ENCODE measurements at places on chromosomes 16 and 17.

GRCh38 chr17:44792276-44792675 lies 33.5 kb downstream of the ADAM11 start:
- no peak for DNase-seq

DNA sequence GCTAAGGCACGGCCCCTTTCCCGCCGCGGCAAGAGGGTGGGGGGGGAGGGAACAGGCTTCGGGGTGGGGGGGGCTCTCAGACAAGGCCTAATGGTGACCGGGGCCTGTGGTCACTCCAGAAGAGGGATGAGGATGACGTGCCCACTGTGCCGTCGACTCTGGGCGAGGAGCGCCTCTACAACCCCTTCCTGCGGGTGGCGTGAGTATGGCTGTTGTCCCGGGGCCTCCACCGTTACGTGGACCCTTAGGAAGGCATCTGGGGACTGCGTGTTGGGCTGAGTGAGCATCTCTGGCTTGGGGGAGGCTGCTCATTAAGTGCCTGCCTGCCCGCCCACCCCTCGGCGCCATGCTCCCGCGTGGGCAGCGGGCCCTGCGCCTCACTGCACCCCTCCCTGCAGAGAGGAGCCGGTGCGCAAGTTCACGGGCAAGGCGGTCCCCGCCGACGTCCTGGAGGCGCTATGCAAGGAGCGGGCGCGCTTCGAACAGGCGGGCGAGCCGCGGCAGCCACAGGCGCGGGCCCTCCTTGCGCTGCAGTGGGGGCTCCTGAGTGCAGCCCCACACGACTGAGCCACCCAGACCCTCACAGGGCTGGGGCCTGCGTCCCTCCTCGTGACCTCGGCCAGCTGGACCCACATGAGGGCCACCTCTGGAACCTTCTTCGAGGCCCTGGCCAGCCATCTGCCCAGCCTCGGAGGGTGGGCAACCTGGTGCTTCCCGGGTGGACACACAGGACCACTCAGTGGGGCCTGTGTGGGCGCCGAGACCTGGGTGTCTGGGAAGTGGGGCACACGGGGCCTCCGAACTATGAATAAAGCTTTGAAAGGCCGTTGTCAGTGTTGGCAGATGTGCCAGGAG lies 2.2 kb downstream of the HAGHL start:
- no peak for DNase-seq

GRCh38 chr16:27972500-27972899 lies 91.0 kb downstream of the GSG1L start:
- peak; percentile 9 for DNase-seq

GRCh38 chr16:65312071-65312470 lies 190.2 kb upstream of the CDH11 start:
- DNase-seq = peak; percentile 27

GRCh38 chr17:43755389-43755875 lies 3.2 kb downstream of the SOST start:
- DNase-seq = no peak

DNA sequence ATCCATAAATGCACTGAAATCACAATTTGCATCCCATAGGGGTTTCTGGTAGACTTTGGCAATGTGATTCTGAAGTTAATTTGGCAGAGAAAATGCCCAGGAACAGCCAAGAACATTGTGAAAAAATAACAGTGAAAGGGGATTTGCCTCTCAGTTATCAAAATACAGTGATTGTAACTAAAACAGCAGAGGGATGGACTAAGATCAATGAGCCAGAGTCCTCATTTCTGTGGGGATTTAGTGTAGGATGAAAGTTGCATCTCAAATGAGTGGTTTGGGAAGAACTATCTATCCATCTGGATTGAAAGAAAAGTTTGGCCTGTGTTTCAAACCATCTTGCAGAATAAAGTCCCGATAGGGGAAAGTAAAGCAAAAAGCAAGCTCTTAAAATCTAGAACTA lies 28.1 kb downstream of the MYBBP1A start:
- DNase-seq = no peak

GRCh38 chr17:9676820-9677310 lies 31.5 kb downstream of the USP43 start:
- no peak for DNase-seq

- no peak for DNase-seq
Measured at GRCh38 chr16:31428279-31428597, at the start of gene COX6A2. TSS of gene COX6A2 (minus strand) at chr16:31428360. CDS start at chr16:31428325, 35 bp downstream.

DNA sequence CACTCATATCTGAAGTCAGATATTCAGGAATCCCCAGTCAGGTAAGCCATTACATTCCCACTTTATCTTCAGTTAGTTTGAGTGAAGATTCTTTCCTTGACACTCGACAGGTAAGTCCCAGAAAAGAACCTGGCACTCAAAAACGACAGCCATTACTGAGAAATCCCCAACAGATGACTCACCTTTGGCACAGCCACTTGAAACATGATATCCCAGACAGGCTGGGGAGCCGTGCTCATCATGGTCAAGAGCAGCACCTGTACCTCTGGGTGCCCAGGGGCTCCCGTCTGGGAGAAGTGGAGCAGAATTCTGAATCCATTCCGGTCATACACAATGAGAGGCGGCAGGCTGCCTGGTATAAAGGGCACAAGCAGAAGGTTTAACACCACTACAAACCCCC lies 16.8 kb upstream of the COG7 start:
- DNase-seq = no peak

GRCh38 chr16:50771366-50771765 lies 29.5 kb downstream of the CYLD start:
- peak; percentile 41 for DNase-seq

DNA sequence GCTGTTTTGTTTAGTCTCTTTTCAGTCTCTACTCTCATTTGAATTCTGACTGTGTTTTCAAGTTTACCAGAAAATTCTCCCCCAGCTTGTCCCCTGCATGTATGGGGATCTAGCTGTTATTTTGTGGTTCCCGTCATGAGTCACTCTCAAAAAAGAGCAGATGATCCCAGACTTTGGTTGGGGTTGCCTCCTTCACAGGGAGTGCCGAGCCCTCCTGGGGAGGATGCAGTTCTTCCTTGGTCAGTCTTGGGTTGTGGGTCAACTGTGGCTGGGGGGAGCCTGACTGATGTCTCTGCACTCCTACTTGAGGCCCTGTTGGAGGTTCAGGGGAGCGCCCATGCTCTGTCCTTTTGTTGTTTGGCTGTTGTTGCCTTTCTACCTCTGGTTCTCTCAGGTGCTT lies 37.7 kb downstream of the EPN2 start:
- DNase-seq = no peak
